ENCODE measurements at places on chromosomes 5 and 9. TPM values are rescaled to one million over a fixed set of nuclear protein-coding genes. Genes with fewer than 3 reads are reported as not detected.

- DNase-seq, result no peak
- peak overlapping the region; percentile 78 for H3K27ac ChIP-seq
- no peaks in the 10 kb centered on the region for H3K27me3 ChIP-seq
- peaks cover 11% of the 10 kb centered on the region for H3K4me1 ChIP-seq
- no peaks in the 10 kb centered on the region for H3K36me3 ChIP-seq
Measured at GRCh38 chr9:19161257-19162025, 34.1 kb upstream of the PLIN2 start.

DNA sequence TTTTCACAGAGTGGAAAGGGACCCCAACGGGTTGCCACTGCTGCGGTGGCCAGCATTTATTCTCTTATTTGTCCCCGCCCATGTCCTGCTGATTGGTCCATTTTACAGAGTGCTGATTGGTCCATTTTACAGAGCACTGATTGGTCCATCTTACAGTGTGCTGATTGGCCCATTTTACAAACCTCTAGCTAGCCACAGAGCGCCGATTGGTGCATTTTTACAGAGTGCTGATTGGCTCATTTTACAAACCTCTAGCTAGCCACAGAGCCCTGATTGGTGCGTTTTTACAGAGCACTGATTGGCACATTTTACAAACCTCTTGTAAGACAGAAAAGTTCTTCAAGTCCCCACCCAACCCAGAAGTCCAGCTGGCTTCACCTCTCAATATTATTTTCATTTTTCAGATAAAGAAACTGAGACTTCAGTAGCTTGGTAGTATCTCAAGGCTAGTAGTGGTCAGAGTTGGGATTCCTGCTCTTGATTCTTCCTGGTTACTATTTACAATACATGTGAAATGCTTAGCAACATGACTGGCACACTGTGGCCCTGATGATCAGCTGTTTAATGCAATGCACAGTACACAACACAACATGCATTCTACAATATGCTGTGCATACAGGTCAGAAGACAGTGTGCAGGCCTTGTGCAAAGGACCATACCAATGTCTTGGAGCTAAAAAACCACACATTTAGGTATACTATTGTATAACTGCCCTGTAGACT is 63.6 kb upstream of the BOD1 start:
- no peaks in the 10 kb centered on the region for H3K4me1 ChIP-seq
- no peak overlapping the region for H3K27ac ChIP-seq
- DNase-seq, result no peak
- H3K36me3 ChIP-seq, result no peaks in the 10 kb centered on the region

DNA sequence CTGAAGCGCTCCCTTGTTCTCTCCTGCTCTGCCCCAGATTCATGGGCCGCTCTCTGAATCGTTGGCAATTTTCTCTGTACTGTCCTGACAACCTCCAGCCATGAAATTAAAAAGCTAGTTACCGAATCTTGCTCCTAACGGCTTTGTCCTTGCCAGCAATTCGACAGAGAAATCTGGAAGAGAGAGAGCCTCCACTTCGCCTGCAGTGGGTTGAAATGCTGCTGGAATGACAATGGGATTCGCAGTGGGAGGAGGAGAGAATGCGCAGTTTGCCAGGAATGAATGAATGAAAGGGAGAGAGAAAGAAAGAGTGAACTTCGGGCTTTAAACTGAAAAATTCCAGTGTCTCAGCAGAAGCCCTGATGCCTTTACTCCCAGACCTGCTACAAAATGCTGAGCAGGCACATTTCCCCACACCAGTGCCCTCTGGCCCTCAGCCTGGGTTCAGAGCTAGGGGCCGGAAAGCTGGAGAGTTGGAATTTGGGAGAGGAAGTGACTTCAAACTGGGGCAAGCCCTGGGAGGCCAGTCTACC is 11.5 kb upstream of the BOD1 start:
- no peak overlapping the region for H3K4me3 ChIP-seq
- H3K27ac ChIP-seq, result no peak overlapping the region
- no peaks in the 10 kb centered on the region for H3K36me3 ChIP-seq

GRCh38 chr5:24616566-24616965 is 28.2 kb downstream of the CDH10 start:
- no peak for DNase-seq
- no peak overlapping the region for H3K4me3 ChIP-seq
- no peaks in the 10 kb centered on the region for H3K4me1 ChIP-seq
- H3K36me3 ChIP-seq, result no peaks in the 10 kb centered on the region
- H3K27ac ChIP-seq, result no peak overlapping the region
- peaks cover 3% of the 10 kb centered on the region for H3K27me3 ChIP-seq

- H3K27me3 ChIP-seq, result no peaks in the 10 kb centered on the region
- peaks cover 7% of the 10 kb centered on the region for H3K4me1 ChIP-seq
- no peak overlapping the region for H3K4me3 ChIP-seq
Measured at GRCh38 chr5:133088064-133088463, 36.3 kb downstream of the HSPA4 start.

PDE6A gene
- total RNA-seq, result 0.12 TPM

INVS gene
- 23.7 TPM for total RNA-seq

GRCh38 chr5:22651355-22651754 is 201.8 kb downstream of the CDH12 start:
- no peak overlapping the region for H3K27ac ChIP-seq
- no peak overlapping the region for H3K4me3 ChIP-seq
- H3K36me3 ChIP-seq, result no peaks in the 10 kb centered on the region
- H3K27me3 ChIP-seq, result peaks cover 10% of the 10 kb centered on the region

MAMDC4 gene
- total RNA-seq, result 7.7 TPM

DNA sequence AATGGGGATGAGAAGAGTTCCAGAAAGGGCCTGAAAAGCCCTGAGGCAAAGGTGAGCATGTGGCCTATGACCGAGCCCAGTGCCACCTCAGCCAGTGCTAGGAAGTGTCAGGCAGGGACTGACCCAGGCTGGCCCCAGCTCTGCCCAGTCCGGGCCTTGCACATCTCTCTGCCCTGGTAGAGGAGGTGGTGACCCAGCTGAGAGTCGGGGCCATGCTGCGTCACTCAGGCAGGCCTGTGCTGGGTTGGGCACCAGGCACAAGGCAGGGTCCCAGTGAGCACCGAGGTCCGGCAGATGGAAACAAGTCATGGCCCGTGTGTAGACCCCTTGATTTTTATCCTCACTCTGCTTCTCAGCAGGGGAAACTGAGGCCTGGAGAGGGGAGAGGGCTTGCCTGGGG is 729 bp downstream of the CDHR2 start:
- H3K27ac ChIP-seq, result no peak overlapping the region
- H3K4me1 ChIP-seq, result peaks cover 6% of the 10 kb centered on the region
- DNase-seq, result no peak
- no peaks in the 10 kb centered on the region for H3K36me3 ChIP-seq
- H3K27me3 ChIP-seq, result peaks cover 8% of the 10 kb centered on the region

ECM2 gene
- 34.2 TPM for total RNA-seq

GRCh38 chr5:40365342-40366330 is 314.1 kb upstream of the PTGER4 start:
- H3K36me3 ChIP-seq, result peaks cover 2% of the 10 kb centered on the region
- no peak overlapping the region for H3K27ac ChIP-seq
- no peak for DNase-seq
- H3K27me3 ChIP-seq, result peaks cover 6% of the 10 kb centered on the region
- no peaks in the 10 kb centered on the region for H3K4me1 ChIP-seq

SPATA31E1 gene
- not detected for total RNA-seq

C5orf46 gene
- total RNA-seq, result 7.8 TPM

STPG3 gene
- not detected for total RNA-seq

Measured in chondrocyte (in vitro differentiated cells).